Mesendoderm (in vitro differentiated cells): ENCODE measurements at places on chromosomes 3 and 15.

GRCh38 chr15:88389120-88389519, 78.1 kb downstream of the MRPL46 start:
- DNase-seq: peak; percentile 54
- H3K4me3 ChIP-seq: no peak overlapping the region
- H3K36me3 ChIP-seq: no peaks in the 10 kb centered on the region
- no peaks in the 10 kb centered on the region for H3K4me1 ChIP-seq

DNA sequence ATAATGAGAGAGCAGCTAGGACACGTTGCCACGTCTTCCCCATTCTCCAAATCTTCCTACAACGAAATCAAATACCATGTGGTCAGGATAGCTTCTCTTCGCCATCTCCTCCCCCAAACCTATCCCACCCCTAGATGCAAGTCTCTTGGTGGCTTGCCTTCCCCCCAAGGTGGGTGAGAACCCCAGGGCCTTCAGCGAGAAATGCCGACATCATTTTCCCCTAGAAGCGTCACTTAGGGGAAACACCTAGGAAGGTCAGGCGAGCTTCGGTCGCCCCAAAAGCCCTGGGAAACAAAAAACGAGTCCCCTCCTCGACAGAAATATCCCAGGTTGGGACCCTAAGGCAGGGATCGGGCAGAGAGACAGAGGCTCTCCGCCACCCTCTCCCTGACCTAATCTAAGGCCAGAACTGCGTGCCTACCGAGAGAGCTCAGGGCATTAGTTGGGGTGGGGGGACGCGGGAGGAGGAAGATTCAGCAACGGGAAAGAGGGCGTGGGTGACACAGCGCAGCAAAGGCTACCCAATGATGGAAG, 502 bp downstream of the DPH3 start:
- H3K4me1 ChIP-seq: no peaks in the 10 kb centered on the region
- no peaks in the 10 kb centered on the region for H3K27me3 ChIP-seq
- H3K27ac ChIP-seq: no peak overlapping the region
- DNase-seq: peak; percentile 18
- H3K4me3 ChIP-seq: peak overlapping the region; percentile 90

- DNase-seq: no peak
- no peak overlapping the region for H3K27ac ChIP-seq
- H3K4me3 ChIP-seq: no peak overlapping the region
- no peaks in the 10 kb centered on the region for H3K4me1 ChIP-seq
- no peaks in the 10 kb centered on the region for H3K36me3 ChIP-seq
- H3K27me3 ChIP-seq: peaks cover 46% of the 10 kb centered on the region
Observed at GRCh38 chr15:89383365-89384175, 48.9 kb upstream of the POLG start.

GRCh38 chr3:172581757-172582166, 58.5 kb upstream of the TNFSF10 start:
- H3K36me3 ChIP-seq: no peaks in the 10 kb centered on the region
- no peak for DNase-seq
- no peaks in the 10 kb centered on the region for H3K4me1 ChIP-seq
- no peak overlapping the region for H3K4me3 ChIP-seq

DNA sequence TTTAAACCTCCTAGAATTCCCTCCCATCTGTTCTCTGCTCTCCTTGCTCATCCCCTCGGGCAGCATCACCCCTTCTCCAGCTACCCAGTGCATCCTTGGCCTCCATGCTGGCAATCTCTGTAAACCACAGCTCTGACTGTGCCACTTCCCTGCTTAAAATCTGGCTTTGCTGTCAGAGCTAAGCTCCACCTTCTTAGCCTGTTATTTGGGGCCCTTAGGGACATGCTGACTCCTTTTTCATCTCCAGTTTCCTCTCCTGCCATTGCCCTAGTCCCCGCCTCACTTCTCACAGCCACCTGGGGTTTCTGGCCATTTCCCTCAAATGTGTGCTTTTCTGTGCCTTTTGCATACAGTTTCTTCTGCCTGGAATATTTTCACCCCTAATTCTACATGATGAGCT, 5.7 kb downstream of the SLC6A20 start:
- H3K27me3 ChIP-seq: peaks cover 7% of the 10 kb centered on the region
- DNase-seq: no peak
- no peak overlapping the region for H3K27ac ChIP-seq
- H3K36me3 ChIP-seq: no peaks in the 10 kb centered on the region
- H3K4me3 ChIP-seq: no peak overlapping the region
- H3K4me1 ChIP-seq: no peaks in the 10 kb centered on the region

GRCh38 chr3:142087676-142088075, 61.7 kb downstream of the TFDP2 start:
- H3K27ac ChIP-seq: no peak overlapping the region
- H3K4me1 ChIP-seq: no peaks in the 10 kb centered on the region
- DNase-seq: no peak
- no peaks in the 10 kb centered on the region for H3K36me3 ChIP-seq
- H3K4me3 ChIP-seq: no peak overlapping the region

DNA sequence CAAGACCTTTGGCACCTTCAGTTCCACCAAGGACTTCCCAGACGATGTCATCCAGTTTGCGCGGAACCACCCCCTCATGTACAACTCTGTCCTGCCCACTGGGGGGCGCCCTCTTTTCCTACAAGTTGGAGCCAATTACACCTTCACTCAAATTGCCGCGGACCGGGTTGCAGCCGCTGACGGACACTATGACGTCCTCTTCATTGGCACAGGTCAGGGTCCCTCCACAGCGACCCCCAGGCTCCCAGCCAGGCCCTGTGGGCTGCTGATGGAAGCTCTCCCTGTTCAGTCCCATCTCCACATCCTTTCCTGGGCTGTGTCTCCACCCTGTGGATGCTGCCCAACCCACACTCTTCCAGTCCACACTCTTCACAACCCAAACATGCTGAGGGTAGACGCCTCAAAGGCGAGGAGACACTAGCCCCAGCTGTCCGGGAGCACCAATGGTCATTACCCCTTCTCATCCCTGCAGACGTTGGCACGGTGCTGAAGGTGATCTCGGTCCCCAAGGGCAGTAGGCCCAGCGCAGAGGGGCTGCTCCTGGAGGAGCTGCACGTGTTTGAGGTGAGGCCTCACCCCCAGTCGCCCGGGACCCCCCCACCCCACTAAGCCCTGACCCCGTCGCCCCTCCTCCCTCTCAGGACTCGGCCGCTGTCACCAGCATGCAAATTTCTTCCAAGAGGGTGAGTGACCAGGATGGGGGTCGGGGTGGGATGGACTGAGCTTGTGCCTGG, 4.3 kb upstream of the LSMEM2 start:
- peak; percentile 90 for DNase-seq
- peaks cover 3% of the 10 kb centered on the region for H3K4me1 ChIP-seq
- no peak overlapping the region for H3K27ac ChIP-seq
- no peak overlapping the region for H3K4me3 ChIP-seq

DNA sequence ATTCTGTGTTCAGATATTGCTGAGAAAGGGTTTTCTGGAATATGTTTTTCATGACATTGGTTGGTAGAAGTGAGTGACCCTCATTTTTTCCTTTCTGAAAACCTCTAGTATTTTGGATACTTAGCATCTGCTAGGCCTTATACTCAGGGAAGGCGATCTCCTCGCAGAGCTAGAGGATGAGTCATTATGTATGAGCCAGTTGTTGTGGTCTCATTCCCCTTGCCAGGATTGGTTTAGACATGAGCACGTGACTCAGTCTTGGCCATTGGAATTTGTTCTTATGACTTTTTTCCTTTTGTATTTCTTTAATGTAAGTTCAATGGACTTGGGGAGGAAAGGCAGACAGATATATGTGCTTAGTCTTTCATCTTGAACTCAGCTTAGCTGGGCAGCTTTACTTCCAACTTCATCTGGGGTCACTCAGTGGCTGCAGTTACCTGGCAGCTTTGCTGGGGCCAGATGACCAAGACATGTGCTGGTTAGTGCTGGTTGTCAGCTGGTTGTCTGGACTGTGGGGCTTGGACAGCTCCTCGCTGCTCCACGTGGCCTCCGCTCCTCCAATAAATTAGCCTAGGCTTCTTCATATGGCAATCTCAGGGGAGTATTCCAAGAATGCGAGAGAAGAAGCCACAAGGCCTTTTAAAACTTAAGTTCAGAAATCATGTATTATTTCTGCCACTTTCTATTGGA, 207.5 kb downstream of the IL20RB start:
- no peak overlapping the region for H3K27ac ChIP-seq
- H3K4me1 ChIP-seq: peaks cover 6% of the 10 kb centered on the region
- no peaks in the 10 kb centered on the region for H3K27me3 ChIP-seq
- H3K4me3 ChIP-seq: no peak overlapping the region

GRCh38 chr15:78347586-78348543, 7.7 kb downstream of the CRABP1 start:
- DNase-seq: peak; percentile 86
- no peaks in the 10 kb centered on the region for H3K36me3 ChIP-seq
- H3K27me3 ChIP-seq: no peaks in the 10 kb centered on the region
- peaks cover 8% of the 10 kb centered on the region for H3K4me1 ChIP-seq
- no peak overlapping the region for H3K27ac ChIP-seq
- H3K4me3 ChIP-seq: no peak overlapping the region

DNA sequence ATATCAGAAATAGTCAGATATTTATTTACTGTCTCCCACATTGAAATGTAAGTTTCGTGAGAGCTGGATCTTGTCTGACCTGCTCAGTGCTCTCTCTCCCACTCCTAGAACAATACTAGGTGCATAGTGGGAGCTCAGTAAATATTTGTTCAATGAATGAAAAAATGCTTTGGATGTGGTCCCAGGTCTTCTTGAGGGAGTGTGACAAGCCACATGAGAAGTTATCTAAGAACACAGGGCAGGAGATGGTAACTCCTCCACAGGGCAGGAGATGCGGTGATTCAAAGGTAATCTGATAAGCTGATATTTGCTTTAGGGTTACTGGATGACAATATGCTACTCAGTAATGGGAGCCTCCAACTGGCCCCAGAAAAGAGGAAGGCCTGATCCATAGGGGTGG, 25.8 kb upstream of the PLA2G4E start:
- H3K4me1 ChIP-seq: peaks cover 16% of the 10 kb centered on the region
- no peak overlapping the region for H3K4me3 ChIP-seq
- H3K36me3 ChIP-seq: no peaks in the 10 kb centered on the region
- DNase-seq: no peak
- no peaks in the 10 kb centered on the region for H3K27me3 ChIP-seq
